Stimulated activated CD4-positive, alpha-beta T cell treated with anti-CD3 and anti-CD28 coated beads, Interleukin-1b, Interleukin-23, amount 100 ng/mL, for 4 hours (primary cell): ENCODE measurements at places on chromosomes 6 and 20.

DNA sequence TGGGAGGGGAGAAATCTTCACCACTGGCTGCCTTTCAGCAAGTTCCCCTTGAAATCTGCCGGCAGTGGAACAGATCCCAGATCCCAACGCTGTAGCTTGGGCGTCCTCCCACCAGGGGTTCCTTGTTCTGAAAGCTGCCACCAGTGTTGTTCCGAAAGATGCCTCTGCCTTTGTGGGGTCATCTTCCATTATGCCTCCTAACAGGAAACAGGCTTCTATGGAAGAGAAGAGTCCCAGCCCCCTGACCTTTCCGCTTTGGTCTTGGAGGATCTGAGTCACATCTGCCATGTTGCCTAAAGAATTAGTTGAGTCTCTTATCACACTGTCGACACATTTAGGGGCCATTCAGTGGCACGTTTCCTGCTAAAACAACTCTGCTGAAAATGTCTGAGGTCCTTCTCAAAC lies 57.5 kb upstream of the NFATC2 start:
- DNase-seq = no peak

DNA sequence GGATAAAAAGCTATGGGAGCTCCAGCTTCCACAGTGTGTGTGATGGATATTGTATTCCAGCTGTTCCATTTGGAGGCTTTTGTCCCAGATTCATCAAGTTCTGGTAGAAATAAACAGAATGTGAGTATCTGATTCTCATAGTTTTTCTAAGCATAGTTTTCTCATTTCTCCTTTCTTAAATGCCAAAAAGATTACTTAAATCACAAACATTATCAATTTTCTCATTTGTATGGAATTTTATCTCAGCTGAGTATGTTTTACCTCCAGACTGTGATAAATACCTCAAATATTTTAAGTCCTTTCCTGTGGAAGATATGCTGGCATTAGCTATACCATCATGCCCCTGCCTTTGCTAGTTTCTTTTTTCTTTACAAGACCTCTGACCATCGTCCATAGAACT lies 767.3 kb downstream of the TFAP2A start:
- DNase-seq = no peak

DNA sequence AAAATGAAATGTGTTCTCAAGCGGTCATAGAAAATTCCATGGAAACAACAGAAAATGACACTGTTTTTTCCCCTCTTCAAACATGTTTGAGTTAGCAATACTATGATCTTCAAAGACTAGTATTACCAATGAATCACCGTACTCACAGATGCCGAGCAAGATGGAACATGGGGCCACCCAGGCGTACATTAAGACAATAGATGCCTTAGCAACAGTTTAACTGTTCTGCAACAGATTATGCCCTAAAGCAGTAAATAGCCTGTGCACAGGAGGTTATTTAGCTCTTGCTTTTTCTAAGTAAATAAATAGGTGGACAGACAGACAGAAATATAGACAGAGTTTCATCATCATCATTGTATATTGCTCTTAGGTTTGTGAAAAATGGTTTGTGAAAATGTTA lies 284.0 kb upstream of the DEFB112 start:
- no peak for DNase-seq

DNA sequence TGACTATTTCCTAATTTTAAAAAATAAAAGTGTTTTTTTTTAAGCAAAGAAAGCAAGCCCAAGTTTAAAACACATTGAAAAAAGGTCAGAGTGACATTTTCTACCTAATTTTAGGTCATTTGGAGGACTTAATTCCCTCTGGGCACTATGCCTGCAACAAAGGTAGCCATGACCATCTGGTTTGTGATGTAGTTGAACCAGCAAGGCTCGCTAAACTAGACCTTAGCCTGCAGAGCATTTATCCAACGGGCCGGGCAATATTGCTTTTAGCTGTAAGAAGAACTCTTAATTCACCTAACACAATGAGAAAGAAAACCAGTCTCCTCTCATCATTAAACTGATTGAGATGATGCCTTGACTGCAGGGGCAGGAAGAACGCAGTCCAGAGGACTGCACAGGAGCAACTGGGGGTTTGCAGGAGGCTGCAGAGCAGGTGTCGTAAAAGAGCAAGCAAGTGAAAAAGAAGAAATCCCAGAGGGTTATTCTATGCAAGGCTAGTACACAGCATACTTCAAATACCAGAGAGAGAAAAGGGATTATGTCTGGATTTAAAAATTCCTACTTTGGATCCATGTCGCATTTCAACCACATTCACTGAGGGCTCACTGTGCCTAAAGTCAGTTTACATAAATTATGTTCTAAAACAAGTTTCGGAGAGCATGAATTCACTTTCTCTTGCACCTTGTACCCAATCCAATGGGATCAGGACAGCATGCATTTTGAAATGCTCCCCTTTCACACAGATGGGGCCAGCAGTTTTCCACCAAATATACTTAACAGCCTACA lies 12.8 kb downstream of the TRAF3IP2 start:
- DNase-seq = no peak

DNA sequence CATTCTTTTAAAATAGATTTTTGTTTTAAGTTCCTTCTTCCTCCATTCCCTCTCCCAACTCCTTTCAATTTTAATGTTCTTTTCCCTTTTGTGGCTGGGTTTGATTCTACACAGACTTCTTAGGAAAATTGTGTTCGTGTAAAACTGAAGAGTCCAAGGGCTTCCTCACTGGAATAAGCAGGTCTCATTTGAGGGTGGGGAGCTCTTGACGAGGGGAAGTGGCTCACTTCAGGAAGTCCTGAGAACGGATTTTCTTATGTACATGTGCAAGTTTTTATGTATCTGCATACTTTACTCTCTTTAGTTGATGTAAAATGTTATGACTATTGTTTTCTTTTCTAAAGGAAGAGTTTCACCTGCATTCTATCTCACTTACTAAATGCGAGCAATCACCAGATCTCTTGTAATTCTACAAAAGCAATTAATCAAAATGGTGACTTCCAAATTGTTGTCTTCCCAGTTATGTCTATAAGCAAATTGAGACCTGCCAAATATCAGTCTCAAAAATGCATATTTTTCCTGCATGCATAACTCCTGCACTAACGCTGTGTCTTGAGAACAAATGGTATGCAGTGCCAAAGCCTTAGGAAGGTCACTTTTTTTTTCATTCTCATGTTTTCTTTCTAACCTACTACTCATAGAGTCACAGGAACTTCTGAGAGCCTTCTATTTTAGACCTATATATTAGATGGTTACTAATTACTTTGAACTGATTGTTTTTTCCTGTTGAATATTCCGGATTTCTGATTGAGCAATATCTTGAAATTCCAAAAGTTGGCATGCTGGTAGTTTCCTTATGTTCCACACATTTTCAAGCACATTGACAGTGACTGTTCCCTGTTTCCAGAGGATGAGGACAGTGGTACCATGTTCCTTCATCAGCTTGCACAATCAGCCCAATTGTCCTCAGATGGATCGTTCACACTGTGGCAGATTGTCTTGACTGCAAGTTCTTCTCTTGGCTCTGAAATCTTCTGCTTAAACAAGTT lies 251.9 kb upstream of the PRDM1 start:
- no peak for DNase-seq

DNA sequence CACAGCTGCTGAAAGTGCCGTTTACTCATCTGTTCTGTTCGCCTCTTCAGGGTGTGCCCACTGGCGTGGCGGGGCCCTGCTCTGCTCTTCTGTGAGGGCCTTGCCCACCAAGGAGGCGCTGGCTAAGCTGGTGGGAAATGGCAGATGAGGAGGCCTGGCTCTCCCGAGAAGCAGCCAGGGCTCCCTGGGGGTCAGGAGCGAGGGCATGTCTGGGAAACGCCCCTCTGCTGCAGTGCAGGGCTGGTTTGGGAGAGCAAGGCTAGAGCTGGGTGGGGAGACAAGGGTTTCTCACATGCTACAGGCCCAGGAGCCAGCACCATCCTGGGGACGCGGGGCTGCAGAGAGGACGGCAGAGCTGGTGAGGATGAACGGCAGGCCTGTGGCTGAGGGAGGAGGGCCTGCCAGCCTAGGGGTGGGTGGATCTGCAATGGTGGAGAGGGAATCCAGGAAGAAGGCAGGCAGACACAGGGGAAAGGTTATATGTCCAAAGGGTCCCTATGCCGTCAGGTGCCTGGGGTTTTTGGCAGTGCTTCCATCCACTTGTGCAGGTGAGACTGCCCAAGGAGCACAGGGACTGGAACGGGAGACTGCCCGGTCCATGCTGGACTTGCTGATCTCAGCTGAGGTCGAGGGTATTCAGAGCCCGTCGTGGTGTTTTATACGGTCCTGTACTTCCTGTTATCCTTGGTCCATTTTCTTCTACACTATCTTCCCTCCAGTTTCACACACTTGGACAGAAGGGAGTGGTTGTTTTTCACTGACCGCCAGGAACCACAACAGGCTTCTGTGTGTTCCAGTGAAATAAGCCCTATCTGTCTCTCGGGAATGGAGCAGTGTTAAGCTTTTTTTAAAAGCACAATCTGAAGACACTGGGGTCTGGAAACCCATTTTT lies 119.2 kb downstream of the SYCP2 start:
- no peak for DNase-seq

DNA sequence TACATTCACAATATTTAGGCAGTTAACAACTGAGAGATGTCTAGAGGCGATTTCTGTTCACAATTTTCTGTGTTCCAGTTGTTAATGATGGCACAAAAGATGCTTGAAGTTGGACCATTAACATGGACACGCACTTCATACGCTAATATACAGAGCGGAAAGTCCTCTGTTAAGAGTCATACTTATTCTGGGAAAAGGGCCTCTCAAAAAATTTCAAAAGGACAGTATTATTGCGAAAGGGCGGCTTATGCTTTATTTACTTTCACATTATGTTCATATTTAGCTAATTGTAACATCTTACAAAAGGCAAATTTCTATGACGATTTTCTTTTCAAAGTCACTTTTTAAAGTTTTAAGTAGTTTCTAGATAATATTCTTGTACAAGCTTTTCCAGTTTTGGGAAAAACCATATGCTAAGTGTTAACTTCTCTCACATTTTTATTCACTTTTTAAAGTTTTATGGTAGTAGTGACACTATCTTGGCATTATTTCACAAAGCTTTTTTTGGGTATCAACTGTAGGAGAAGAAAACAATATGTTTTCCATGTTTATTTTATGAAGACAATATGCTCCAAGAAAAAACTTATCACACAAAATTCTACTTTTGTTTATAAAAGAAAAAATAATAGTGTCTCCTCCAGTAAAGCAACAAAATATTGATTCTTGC lies 62.3 kb downstream of the MAP7 start:
- no peak for DNase-seq

- DNase-seq = no peak
These were observed 932.7 kb downstream of the TFAP2A start for GRCh38 chr6:9482030-9482738.

DNA sequence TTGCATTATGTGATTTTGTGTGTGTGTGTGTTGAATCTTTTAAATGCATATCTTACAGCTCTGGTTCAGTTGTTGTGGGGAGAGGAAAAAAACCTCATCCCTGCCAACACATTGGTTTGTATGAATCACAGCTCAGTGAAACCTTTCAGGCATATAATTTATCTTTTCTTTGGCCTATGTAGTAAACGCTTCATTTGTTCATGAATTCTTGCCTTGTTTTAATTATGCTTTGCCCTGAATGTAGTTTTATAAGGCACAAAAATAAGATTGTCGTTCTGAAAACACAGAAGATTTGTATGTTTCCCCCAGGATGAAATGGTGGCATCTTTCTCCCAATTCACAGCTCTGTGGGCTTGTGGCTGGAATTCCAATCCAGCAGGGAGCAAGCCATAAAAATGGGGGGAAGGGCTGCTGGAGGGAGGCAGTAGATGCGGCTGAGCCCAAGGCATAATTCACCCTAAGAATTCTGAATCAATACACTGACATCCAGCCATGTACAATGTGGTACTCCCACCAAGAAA lies 45.1 kb downstream of the BCAS1 start:
- DNase-seq = no peak

GRCh38 chr20:57586370-57586793 lies 25.5 kb downstream of the PCK1 start:
- DNase-seq = no peak
